CD4-positive, alpha-beta T cell (primary cell): ENCODE measurements at places on chromosomes 12 and 14.
A peak's percentile ranks its signal among the peaks of the same experiment; 100 is the strongest.

GRCh38 chr12:55985341-55985740 is 11.5 kb downstream of the RAB5B start:
- no peak for DNase-seq

DNA sequence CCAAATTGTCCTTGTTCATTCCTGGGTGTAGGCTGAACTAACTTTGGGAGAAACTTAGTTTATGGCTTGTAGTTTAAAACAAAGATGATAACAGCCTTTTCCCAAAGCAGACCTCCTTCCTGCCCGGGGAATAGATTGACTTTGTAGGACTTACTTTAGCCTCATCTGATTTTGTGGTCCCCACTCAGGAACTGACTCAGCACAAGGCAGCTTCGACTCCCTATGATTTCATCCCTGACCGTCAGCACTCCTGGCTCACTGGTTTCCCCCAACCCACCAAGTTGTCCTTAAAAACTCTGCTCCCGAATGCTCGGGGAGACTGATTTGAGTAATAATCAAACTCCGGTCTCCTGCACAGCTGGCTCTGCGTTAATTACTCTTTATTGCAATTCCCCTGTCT is 40.1 kb upstream of the DDHD1 start:
- DNase-seq = no peak

- DNase-seq = no peak
Measured at GRCh38 chr12:38585086-38585485, 268.5 kb downstream of the ALG10B start.

DNA sequence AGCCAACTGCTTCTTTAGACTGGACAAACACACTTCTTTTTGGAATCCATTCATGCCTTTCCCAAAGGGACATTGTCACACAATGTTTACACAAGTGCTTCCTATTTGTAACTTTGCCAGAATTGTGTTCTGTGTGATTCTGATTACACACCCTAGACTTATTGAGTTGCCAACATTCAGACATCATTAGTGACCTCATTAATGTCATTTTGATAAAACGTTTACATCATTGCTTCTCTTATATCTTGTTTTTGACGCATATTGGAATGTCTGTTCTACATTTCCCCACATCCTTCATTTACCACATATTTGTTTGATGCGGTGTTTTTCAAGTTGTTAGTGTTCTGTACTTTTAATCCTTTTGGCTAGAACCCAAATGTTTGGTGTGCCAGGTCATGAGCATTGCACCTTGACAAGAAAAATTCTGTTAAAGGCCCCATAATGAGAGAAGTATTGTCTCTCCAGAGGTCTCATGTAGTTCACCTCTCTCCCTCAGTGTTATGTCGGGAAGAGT is 305.5 kb downstream of the AEBP2 start:
- no peak for DNase-seq

GRCh38 chr14:36520601-36521525 is 831 bp upstream of the NKX2-1 start:
- no peak for DNase-seq

DNA sequence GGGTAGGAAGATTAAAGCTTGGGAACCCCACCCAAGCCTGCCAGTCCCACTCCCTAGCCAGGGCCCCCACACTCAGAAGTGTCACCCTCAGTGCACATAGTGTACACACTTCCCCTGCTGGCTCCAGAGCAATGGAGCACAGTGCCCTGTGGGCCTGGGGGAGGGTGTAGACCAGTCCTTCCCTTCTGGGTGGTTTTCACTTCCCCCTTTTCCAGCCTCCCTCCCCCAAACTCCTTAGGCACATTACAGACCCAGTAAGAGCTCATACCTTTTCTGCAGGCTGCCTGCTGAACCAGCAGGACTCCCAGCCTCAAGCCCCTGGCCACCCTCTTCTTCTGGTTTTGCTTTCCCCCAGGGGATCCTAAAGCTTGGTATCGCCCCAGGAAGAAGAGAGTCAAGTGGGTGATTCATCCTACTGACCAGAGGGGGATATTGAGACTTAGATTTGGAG is at the start of gene ZNF385A:
Gene ZNF385A, minus strand, starts transcription at position 143 of the 451 bp plus-strand sequence. CDS start 219 bp downstream, outside the sequence.
- DNase-seq = no peak

- no peak for DNase-seq
Measured at GRCh38 chr12:81416571-81416970, 338.7 kb downstream of the ACSS3 start.

DNA sequence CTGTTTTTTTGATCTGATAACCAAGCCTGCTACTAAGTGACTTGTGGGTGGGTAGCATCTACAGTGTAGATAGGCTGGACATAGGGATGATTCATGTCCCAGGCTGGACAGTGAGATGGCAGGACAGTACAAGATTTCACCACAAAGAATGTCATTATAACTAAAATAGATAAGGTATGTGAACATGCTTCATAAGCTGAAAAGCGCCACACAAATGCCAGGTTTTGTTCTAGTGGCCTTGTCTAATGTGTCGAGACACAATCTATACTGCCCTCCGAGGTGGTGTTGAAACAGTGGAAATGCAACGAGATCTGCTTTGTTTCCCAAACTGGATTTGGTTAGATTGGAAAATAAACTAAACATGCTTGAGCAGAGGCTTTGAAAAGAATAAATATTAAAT is 4.4 kb downstream of the LGALS3 start:
- no peak for DNase-seq

- no peak for DNase-seq
Measured at GRCh38 chr12:116687888-116688287, 50.0 kb downstream of the SPRING1 start.

GRCh38 chr12:106114447-106115068 is 24.2 kb downstream of the NUAK1 start:
- no peak for DNase-seq

DNA sequence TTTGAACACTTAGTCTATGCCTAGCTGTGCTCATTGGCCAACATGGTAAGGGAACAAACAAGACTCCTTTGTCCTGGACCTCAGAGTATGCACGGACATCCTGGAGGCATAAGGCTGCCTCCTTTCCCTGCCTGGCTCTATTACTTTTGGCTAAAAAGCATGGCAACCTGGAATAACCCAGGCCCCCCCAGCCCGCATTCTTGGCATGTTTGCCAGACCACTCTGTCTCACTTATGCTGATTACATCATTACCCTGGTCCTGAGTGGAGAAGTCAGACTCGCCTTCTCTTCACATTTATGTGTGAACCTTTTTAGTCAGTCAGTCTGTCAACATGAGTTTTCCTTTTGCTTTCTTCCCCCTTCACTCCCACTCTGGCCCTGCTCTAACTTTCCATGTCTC is 58.0 kb upstream of the ELK3 start:
- no peak for DNase-seq

DNA sequence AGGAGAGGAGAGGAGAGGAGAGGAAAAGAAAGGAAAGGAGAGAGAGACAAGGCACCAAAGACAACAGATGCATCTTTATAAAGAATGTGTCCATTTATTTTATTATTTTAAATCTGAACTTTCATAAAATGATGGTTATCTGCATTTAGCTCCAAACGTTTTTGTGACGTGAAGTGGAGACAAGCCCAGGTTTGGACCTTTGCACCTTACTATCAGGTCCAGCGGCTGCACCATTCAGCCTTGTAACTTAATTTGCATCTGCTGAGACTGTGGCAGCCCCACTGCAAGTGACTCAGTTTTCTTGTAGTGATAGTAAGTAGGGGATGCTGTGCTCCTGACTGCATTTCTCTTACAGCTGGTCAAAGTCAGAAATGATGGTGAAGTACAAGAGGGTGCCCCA is 130.7 kb downstream of the NTF3 start:
- DNase-seq = no peak

GRCh38 chr14:58239244-58240195 is 5.1 kb upstream of the PSMA3 start:
- DNase-seq = peak; percentile 75

- no peak for DNase-seq
Measured at GRCh38 chr14:78164226-78164853, 5.8 kb upstream of the NRXN3 start.

- peak; percentile 44 for DNase-seq
Measured at GRCh38 chr12:59444932-59445331, 150.9 kb upstream of the SLC16A7 start.

DNA sequence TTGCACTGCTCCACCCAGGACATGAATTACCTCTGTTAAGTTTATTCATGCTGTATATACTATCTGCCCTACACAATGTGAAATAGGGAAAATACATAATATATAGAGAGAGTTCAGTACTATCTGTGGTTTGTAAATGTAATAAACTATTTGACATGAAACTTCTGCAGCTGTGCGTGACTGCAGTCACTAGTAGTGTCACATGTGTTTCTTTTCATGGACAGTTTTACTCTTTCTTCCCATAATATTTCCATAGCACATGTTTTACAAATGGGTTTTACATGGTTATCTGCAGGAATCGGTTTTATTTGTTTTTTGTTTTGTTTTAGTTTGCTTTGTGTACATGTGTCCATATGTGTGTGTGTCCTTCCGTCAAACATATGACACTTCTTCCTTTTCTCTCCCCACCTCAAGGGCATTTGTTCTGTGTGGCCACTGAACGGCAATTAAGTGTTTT is 1644.1 kb upstream of the FLRT2 start:
- DNase-seq = no peak

GRCh38 chr14:66152302-66152701 is 333.9 kb upstream of the CCDC196 start:
- DNase-seq = no peak

DNA sequence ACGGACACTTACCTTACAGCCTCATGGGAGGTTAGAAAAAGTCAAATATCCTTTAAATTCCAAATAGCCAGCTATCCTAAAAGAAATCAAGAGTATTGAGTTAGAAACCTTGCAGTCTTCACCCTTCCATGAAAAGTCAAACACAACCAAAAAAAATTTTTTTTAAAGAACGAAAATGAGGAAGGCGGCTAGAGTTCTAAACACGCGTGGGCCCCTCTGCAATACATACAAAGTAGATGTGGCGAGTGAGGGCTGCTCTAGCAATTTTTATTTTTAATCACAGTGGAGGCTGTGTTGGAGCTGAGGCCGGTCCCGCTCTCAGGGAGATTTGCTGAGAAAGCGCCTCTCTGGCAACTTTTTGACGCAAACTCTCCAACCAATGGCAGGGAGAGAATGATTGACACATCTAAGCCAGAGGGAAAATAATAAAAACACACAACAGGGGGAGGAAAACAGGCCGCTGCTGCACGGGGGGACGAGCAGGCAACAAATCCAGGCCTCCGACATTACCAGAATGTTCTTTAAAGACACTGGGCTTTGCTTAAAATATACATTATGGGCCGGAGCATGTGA is at the start of gene OTX2:
Gene OTX2, minus strand, starts transcription at position 333 of the 573 bp plus-strand sequence. CDS start 5,023 bp downstream, outside the sequence.
- DNase-seq = no peak

DNA sequence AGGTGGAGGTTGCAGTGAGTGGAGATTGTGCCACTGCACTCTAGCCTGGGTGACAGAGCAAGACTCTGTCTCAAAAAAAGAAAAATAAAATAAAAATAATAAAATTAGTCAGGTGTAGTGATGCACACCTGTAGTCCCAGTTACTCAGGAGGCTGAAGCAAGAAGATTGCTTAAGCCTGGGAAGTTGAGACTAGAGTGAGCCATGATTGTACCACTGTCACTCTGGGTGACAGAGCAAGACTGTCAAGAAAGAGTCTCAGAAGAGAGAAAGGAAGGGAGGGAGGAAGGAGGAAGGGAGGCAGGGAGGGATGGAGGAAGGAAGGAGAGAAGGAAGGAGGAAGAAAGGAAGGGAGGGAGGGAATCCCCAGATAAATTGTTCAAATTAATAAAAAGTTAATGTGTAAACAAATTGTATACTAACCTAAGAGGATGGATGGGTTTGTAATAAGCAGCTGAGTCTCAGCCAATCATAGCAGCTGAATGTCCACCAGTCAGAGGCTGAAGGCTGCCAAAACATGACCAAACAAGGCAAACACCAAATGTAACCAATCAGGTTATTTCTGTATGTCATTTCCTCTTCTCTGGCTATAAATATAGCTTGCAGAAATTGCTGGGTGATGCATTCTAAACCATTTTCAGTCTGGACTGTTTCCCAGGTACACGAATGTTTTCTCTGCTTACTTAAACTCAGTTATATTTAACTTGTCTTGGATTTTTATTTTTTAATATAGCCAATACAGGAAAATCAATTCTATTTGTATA is 6.1 kb upstream of the CDCA4 start:
- no peak for DNase-seq

GRCh38 chr14:50675597-50675996 is 7.5 kb upstream of the SAV1 start:
- no peak for DNase-seq

GRCh38 chr14:51516706-51517395 is 134.9 kb upstream of the FRMD6 start:
- DNase-seq = no peak

DNA sequence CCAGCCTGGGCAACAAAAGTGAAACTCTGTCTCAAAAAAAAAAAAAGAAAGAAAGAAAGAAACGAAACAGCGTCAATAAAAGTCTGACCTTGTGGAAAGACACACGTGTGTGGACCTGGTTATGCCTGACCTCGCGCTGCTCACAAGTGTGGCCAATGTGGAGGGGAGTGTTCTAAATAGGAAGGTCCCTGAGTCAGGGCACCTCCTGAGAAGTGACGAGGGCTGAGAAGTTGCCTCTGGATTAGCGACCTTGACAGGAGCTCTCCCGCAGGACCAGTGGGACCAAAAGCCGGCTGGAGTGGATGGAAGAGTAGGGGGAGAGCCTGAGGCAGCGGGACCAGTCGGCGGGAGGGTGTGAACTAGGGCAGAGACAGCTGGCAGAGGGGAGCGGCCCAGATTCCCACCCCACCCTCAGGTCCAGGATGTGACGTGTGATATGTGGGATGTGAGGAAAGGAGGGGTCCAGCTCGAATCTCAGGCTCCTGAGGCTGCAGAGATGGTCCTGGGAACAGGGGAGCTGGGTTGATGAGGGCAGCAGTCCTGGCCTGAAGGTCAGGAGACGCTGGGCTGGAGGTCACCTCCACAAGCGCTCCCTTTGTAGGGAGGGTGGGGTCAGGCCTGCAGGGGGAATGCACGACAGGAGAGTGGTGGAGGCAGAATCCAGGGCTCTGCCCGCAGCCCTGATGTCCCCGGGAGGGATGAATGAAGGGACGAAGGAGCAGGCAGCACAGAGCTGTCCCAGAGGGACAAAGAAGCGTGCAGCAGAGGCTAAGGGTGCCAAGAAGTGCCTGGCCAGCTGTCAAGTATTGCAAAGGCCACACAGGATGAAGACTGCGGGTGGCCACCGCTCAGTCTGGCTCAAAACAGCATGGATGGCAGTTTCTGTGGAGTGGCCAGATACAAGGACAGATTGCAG is 24.8 kb upstream of the GPR68 start:
- DNase-seq = no peak

DNA sequence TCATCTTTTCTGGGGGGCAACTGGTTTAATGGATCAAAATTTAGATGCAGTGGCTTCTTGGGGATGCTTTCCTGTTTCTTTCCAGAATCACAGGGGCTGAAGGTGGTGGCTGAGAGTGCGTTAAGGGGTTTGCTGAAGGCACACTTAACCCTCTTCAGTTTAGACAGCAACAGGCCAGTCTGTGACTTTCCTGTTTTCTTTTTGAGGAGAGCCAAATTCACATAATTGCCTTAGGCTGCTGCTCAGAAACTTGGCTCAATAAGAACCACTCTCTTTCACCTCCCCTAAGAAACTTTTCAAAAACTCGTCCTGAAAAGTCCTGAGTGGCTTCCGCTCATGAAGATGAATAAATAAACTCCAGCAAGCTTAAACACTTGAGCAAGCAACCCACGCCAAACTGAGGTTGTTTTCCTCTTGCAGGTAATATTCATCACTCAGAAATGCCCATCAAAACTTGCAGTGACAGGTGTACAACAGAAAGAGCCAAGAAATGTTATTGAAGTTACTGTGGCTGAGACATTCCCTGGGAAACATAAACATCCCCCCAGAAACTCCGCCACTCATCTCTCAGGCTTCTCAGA is 510.4 kb downstream of the TMEM132D start:
- DNase-seq = no peak

- no peak for DNase-seq
Measured at GRCh38 chr14:56774503-56774902, 35.8 kb downstream of the OTX2 start.
